Omental fat pad (tissue), 4 donors: ENCODE measurements at places on chromosomes 3 and 15. TPM values are rescaled to one million over a fixed set of nuclear protein-coding genes. Genes with fewer than 3 reads are reported as not detected.
A peak's percentile ranks its signal among the peaks of the same experiment; 100 is the strongest.

GRCh38 chr3:102532901-102533300 is 98.1 kb downstream of the ZPLD1 start:
- DNase-seq = no peak

DNA sequence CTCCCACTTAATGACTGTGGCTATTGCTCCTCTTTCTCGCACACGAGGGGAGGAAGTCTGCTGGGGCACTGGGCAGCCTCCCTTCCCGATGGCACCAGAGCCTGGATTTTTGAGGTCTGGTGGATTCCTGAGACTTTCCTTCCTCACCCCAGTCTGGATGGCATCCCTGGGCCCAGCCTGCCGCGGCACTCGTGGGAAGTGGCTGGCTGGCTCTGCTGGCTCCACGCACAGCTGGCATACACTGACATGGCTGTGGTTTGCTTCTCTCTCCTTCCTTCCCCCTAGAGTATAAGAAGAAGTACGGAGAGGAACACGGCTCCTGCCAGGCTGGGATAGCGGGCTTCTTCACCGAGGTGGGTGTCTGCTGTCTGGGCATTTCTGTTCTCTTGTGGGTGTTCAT is 319.8 kb upstream of the LRRFIP2 start:
- no peak for DNase-seq

DNA sequence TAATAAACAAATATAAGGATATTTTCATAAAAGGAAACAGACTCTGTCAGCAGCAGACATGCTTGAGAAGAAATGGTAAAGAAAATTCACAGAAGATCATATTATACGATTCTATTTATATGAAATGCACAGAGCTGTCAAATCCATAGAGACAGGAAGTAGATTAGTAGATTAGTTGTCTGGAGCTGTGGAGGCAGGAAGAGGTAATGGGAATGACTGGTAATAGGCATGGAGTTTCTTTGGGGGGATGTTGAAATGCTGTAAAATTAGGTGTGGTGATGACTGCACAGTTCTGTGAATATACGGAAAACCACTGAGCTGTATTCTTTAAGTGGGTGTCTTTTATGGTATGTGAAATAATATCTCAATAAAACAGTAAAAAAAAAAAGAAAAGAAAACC is 35.3 kb downstream of the CEP152 start:
- DNase-seq = no peak

- DNase-seq = no peak
Measured at GRCh38 chr15:100940767-100941379, 21.7 kb downstream of the LRRK1 start.

DNA sequence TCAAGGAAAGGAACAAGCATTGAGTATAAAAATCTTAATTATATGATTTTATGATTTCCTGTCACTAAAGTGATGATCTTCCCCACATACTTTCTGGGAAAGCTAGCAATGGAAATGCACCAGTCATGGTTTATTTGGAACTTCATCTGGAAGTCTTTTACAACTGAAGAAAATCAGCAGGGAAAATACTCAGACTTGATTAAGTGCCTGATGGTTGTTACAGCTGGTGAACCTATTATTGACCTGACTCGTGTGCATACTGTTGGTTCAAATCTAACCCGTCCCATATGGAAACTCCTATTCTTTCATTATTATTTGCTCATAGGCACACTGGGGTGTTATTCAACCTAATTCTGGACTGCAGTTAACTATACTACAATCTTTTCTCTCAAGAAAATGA is 701.8 kb upstream of the CCDC54 start:
- DNase-seq = no peak

GRCh38 chr15:100229181-100230163 is 112.3 kb downstream of the ADAMTS17 start:
- no peak for DNase-seq

DNA sequence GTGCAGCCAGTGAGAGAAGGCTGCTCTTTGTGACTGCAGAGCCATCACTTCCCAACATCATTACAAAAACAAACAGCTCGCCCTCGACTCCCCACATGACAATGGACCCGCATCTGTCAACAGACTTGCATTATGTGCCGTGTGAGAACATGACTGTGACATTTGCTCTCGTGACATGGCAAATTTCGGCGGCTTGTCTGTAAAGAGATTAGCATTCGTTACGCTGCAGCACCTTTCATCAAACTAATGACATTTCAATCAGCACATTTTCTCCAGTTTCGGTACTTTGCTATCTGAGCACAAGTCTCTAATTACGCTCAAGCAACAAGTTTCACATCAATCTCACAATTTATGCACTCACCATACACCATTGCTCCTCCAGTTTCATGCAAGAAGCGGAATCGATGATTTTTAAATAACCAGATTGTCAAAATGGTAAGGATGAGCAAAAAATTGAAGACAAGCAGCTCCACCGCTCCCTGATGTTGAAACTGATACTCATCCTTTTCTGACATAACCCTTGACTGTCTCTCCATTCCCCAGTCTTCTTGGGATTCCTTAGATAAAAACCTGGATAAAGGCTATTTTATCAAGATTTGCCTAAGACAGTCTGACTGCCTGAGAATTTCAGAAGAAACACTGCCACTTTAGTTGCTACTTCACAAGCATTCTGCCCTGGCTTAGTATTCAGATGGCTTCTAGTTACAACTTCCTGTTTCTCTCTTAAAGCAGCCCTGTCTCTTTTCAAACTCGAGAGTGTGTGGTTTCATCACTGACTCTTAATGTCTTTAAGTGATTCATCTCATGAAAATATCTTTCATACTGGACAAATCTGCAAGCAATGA is at the start of gene SLC9A9:
Gene SLC9A9 (minus strand): TSS at position 682 of the 845 bp plus-strand sequence. CDS start 146 bp downstream, at position 536.
- DNase-seq = no peak

DNA sequence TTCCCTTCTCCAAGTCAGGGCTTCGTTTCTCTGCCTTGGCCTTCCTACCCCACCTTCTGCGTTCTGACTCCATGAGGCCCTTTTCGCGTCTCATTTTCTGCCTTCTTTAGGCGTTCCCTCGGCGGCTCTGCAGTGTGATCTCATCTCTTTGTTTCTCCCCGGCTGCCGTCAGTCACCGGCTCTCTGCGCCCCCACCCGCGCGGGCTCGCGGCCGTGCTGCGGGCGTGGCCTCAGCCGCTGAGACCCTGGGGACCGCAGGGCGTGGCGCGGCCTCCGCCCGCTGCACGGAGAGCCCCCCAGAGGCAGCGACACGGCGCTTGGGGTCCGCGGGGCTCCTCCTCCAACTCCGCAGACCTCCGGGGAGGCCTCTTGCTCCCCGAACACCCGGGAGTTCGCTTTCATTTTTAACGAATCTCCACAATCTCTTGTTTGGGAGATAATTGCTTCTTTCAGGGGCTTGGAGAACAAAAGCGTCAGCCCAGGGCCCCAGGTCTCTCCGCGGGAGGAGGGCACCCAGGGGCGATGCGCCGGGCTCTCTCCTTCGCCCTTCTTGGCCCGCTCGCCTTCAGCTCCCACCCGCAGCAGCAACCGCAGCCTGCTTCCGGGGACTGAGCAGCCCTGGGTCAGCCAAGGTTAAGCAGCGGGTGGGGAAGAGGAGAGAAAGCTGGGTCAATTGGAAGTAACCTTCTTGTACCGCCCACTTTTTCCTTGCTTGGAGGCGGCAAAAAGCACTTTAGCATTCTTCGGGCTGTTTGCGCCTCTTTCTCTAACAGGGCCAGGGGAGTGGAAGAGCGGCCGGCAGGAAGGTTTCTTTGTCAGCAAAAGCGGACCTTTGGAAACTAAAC is 35.2 kb downstream of the GAP43 start:
- DNase-seq = peak; percentile 38

DNA sequence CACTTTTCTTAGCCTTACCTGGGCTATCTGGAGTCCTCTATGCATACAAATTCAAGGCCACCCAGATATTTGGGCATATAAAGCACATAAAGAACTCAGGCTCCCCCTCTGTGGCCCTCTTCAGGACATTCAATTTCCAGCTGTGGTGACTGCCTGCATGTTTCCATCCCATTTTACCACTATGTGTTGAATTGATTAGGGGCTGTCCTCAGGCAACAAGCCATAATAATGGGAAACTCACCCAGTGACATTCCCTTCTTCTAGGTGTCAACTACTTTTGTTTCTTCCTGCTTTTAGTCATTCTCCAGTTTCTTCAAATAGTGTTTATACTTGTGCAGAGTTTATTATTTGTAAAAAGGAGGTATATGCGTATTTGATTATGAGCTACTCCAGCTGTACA is 18.0 kb downstream of the NRG4 start:
- DNase-seq = no peak

DNA sequence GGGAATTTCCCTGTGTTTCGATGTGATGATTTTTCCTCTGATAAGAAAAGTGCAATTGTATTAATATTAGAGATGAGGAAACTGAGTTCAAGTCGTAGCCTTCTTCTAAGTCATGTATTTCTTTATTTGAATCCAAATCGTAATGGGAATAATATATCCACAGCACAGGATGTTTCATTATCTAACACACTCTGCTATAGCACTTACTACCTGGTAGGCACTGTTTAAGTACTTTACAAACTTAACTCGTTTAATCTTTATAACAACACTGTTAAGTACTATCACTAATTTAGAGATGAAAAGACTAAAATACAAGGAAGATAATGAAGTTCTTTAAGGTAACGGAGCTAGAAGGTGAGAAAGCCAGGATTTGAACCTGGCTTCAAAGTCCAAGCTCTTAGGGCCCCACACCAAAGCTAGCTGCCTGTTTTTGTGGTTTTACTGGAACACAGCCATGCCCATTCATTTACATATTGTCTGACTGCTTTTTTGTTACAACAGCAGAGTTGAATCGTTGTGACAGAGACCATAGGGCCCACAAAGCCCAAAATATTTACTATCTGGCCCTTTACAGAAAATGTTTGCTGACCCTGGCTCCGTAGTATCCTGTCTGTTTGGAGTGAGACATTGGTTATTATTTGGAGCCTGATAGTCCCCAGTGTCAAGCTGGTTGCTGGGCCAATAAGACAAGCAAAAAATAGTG is 9.6 kb upstream of the ATP13A3 start:
- DNase-seq = no peak

DNA sequence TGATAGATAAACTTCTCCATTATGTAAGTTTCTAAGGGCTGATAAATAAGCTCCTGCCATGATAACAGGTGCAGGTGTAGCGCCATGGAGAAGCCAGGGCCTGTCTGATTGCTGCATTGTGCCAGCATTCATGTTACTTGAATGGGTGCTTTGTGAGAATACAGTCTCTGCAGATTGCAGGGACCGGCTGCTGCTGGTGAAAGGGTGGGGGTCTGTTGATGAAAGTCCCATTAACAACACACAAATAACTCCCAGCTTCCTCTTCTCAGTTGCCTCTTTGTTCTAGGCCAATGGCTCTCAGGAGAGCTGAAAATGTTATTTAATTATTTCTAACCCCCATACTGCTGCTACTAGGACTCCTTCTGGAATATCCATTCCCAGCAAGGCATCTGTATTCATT is 77.2 kb downstream of the RTP4 start:
- DNase-seq = no peak

DNA sequence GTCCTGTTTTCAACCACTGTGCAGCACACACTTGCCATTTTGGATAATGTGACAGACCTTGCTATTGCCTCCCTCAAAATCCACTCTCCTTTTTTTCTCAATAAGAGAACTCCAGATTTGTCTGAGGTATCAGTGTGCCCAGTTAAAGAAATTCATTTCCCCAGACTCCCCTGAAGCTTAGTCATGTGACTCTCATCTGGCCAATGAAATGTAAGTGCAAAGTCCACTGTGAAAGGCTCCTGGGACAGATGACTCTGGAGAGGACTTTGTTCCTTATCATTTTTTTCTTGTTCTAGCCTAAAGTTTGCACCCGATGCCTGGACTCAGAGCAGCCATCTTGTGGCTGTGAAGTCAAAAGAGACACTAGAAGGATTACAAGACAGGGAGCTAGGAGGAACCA is 268.6 kb upstream of the LRTM1 start:
- DNase-seq = no peak

GRCh38 chr3:66423791-66424190 is 77.0 kb downstream of the LRIG1 start:
- DNase-seq = no peak

DNA sequence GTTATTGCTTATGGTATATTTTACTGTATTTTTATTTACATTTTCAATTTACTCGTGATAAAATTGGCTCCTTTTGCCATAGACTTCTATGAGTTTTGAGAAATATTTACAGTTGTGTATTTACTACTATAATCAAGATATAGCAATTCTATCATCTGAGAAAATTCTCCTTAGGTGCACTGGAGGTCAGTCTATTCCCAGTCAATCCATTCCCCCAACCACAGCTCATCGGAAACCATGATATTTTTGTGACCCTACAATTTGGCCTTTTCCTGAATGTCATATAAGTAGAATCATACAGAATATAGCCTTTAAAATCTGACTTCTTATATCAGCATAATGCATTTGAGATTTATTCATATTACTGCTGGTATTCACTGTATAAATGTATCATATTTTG is 114.7 kb upstream of the LRTM1 start:
- no peak for DNase-seq

DNA sequence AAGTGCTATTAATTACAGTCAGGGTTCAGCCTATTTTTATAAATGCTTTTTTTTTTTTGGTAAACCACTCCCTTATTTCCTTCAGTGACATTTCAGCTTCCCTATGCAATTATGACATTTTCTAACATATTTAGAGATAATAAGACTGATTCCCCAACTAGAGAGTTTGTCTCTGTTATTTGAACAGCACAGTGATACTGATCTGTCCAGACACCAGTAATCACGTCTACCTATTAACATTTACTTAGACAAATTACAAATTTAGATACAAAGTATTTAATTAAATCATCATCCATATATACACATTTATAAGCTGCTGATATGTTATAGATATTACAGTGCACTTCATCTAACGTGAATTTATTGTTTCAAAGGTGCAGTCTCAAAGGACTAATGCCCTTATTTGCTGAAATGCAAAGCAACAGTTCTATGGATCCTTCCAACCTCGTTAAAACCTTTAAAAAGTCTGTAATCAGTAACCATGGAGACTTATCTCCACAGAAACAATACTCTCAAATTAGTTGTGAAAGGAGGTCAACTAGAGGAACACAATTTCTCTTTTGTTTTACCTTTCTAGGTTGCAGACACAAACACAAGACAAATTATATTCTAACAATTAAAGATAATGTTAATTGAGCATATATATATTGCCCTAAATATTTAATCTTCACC is 1531.1 kb downstream of the SI start:
- DNase-seq = no peak

DNA sequence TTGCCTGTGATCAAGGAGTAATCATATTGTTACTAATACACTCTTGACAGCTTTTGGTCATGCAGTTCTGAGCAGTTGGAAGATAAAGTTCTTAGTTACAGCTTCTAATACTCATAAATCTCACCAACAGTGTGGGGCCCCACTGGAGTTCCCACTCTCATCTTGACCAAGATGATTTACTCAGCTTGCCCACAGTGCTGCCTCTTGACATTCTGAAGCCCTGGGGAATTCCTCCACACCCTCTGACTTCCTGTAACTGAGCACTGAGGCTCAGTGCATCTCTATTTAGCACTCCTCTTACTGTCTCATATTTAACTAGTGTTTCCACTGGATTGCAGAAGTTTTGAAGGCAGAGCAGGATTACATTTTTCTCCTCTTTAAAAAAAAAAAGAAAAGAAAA is 1.9 kb upstream of the ARL6IP5 start:
- no peak for DNase-seq

GRCh38 chr15:62519900-62520299 is 354.8 kb upstream of the C2CD4B start:
- no peak for DNase-seq

The CTXN2 gene
- total RNA-seq = not detected

The KCNMB3 gene
- total RNA-seq = 6.3 TPM

The TGM5 gene
- not detected for total RNA-seq

The SEMA3B gene
- total RNA-seq = 94.1 TPM

The GOLGA8H gene
- not detected for total RNA-seq

The CCDC39 gene
- total RNA-seq = 0.38 TPM

The COL8A1 gene
- 303 TPM for total RNA-seq

The CNOT10 gene
- 24.0 TPM for total RNA-seq

The CCR1 gene
- total RNA-seq = 15.9 TPM

The ARHGEF26 gene
- 12.1 TPM for total RNA-seq

The NOX5 gene
- 0.47 TPM for total RNA-seq
